ENCODE measurements at places on chromosomes 12 and 14. TPM values are rescaled to one million over a fixed set of nuclear protein-coding genes. Genes with fewer than 3 reads are reported as not detected.

ADAMTS20 gene
- total RNA-seq, result not detected

RHEBL1 gene
- 4.5 TPM for total RNA-seq

OR4E2 gene
- not detected for total RNA-seq

SOAT2 gene
- total RNA-seq, result 0.23 TPM

CFAP73 gene
- total RNA-seq, result not detected

NINJ2 gene
- total RNA-seq, result 0.66 TPM

TMEM119 gene
- total RNA-seq, result not detected

GALNT9 gene
- 6.4 TPM for total RNA-seq

OR11H6 gene
- total RNA-seq, result not detected

HOXC13 gene
- 11.6 TPM for total RNA-seq

CCDC177 gene
- not detected for total RNA-seq

ANO2 gene
- not detected for total RNA-seq

AQP2 gene
- total RNA-seq, result not detected

GZMH gene
- total RNA-seq, result not detected

KLRB1 gene
- not detected for total RNA-seq

LPAR5 gene
- total RNA-seq, result 0.85 TPM

GPR132 gene
- 0.45 TPM for total RNA-seq

CLEC4C gene
- not detected for total RNA-seq

HOXC6 gene
- 3.5 TPM for total RNA-seq

IAPP gene
- total RNA-seq, result not detected

LRP1-AS gene
- total RNA-seq, result not detected

RIMKLB gene
- 20.7 TPM for total RNA-seq

GUCY2C gene
- total RNA-seq, result not detected

RFLNA gene
- total RNA-seq, result not detected

CCER1 gene
- not detected for total RNA-seq

KCNJ8 gene
- 0.18 TPM for total RNA-seq

CCDC197 gene
- total RNA-seq, result not detected

ETFRF1 gene
- 7.4 TPM for total RNA-seq

PPP4R4 gene
- total RNA-seq, result 0.33 TPM

ITGB7 gene
- 0.35 TPM for total RNA-seq

GLIPR1L1 gene
- total RNA-seq, result not detected

CEBPE gene
- total RNA-seq, result not detected

LRTM2 gene
- not detected for total RNA-seq

FAR2 gene
- total RNA-seq, result not detected

ARHGEF25 gene
- 6.3 TPM for total RNA-seq

RTN1 gene
- total RNA-seq, result not detected

INHBC gene
- total RNA-seq, result not detected

BIN2 gene
- total RNA-seq, result 0.18 TPM

MYO1H gene
- total RNA-seq, result not detected

KLHL33 gene
- not detected for total RNA-seq

BEST3 gene
- total RNA-seq, result 0.65 TPM

GALNT8 gene
- not detected for total RNA-seq

NRIP2 gene
- not detected for total RNA-seq

SLC38A4 gene
- total RNA-seq, result not detected

PIWIL1 gene
- not detected for total RNA-seq

HOXC11 gene
- total RNA-seq, result 0.55 TPM

DEPDC4 gene
- 0.72 TPM for total RNA-seq

TMED8 gene
- total RNA-seq, result 8.2 TPM

OTUB2 gene
- total RNA-seq, result 4.0 TPM

OR10G3 gene
- total RNA-seq, result not detected

USP15 gene
- 32.8 TPM for total RNA-seq

KCNMB4 gene
- 0.20 TPM for total RNA-seq

Measured in A549 treated with ZK216348 at 1 μM for 4 hours (cell line).